ENCODE measurements at places on chromosomes 2 and 18. TPM values are rescaled to one million over a fixed set of nuclear protein-coding genes. Genes with fewer than 3 reads are reported as not detected.

TMEM247 gene
- not detected for total RNA-seq

- H3K27me3 ChIP-seq: no peaks in the 10 kb centered on the region
- H3K36me3 ChIP-seq: no peaks in the 10 kb centered on the region
- H3K4me1 ChIP-seq: no peaks in the 10 kb centered on the region
- H3K27ac ChIP-seq: no peak overlapping the region
- no peak overlapping the region for H3K4me3 ChIP-seq
- no peak for DNase-seq
Observed at GRCh38 chr18:25834061-25834460, 256.4 kb downstream of the SS18 start.

GRCh38 chr2:43139501-43139900 lies 86.9 kb downstream of the ZFP36L2 start:
- H3K27ac ChIP-seq: peak overlapping the region; percentile 83
- DNase-seq: no peak
- no peaks in the 10 kb centered on the region for H3K27me3 ChIP-seq
- H3K36me3 ChIP-seq: peaks cover 19% of the 10 kb centered on the region

- no peak overlapping the region for H3K4me3 ChIP-seq
- peaks cover 7% of the 10 kb centered on the region for H3K4me1 ChIP-seq
- H3K27me3 ChIP-seq: peaks cover 4% of the 10 kb centered on the region
- H3K27ac ChIP-seq: no peak overlapping the region
- peaks cover 26% of the 10 kb centered on the region for H3K36me3 ChIP-seq
Observed at GRCh38 chr2:201171259-201171814, 11.6 kb upstream of the CASP10 start.

- H3K27me3 ChIP-seq: no peaks in the 10 kb centered on the region
- peaks cover 61% of the 10 kb centered on the region for H3K36me3 ChIP-seq
- DNase-seq: no peak
- H3K4me1 ChIP-seq: no peaks in the 10 kb centered on the region
- H3K27ac ChIP-seq: no peak overlapping the region
Observed at GRCh38 chr2:241720099-241720498, 14.3 kb upstream of the D2HGDH start.

ADRA2B gene
- total RNA-seq: 0.21 TPM

DNA sequence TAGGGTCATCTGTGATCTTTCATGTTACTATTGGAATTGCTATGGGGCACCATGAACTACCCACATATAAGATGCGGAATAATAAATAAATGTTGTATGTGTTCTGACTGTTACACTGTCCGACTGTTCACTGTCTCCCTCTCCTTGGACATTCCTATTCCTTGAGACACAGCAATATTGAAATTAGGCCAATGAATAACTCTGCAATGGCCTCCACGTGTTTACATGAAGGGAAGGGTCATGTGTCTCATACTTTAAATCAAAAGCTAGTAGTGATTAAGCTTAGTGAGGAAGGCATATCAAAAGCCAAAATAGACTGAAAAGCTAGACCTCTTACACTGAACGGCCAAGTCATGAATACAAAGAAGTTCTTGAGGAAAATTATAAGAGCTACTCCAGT lies 751.3 kb downstream of the SOCS6 start:
- DNase-seq: no peak
- no peaks in the 10 kb centered on the region for H3K36me3 ChIP-seq
- H3K27me3 ChIP-seq: no peaks in the 10 kb centered on the region

UGT1A8 gene
- total RNA-seq: not detected

- no peak overlapping the region for H3K4me3 ChIP-seq
- no peak for DNase-seq
- peaks cover 23% of the 10 kb centered on the region for H3K4me1 ChIP-seq
- no peaks in the 10 kb centered on the region for H3K27me3 ChIP-seq
Observed at GRCh38 chr2:96769814-96770213, 9.1 kb downstream of the CNNM4 start.

APCDD1 gene
- not detected for total RNA-seq

GRCh38 chr18:58758606-58759005 lies 87.3 kb downstream of the MALT1 start:
- DNase-seq: no peak
- peaks cover 4% of the 10 kb centered on the region for H3K36me3 ChIP-seq
- H3K4me1 ChIP-seq: peaks cover 25% of the 10 kb centered on the region
- no peak overlapping the region for H3K27ac ChIP-seq
- H3K27me3 ChIP-seq: peaks cover 15% of the 10 kb centered on the region

KCNE4 gene
- total RNA-seq: not detected

GRCh38 chr2:205197468-205198139 lies 484.7 kb upstream of the NRP2 start:
- no peaks in the 10 kb centered on the region for H3K27me3 ChIP-seq
- no peaks in the 10 kb centered on the region for H3K36me3 ChIP-seq

DNA sequence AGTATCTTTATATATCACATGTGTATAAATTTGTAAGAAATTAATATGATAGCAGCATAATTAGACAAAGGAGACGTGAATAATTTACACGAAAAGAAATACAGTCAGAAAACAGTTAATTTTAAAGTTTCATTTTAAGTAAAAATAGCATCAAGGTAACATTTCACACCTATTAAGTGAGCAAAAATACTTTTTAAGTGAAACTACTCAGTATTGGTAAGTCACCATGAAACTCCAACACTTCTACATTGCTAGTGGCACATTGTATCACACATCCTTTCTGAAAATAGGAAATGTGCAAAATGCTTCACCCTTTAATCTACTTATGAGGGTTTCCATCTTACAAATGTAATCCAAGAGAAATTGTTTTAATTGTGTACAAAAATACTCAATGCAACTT lies 287.9 kb upstream of the EPAS1 start:
- no peaks in the 10 kb centered on the region for H3K27me3 ChIP-seq
- no peak overlapping the region for H3K27ac ChIP-seq
- no peak for DNase-seq
- peaks cover 25% of the 10 kb centered on the region for H3K4me1 ChIP-seq
- peaks cover 28% of the 10 kb centered on the region for H3K36me3 ChIP-seq

DHRS9 gene
- 3.3 TPM for total RNA-seq

- H3K4me1 ChIP-seq: peaks cover 16% of the 10 kb centered on the region
- no peak overlapping the region for H3K4me3 ChIP-seq
- H3K27ac ChIP-seq: no peak overlapping the region
- no peaks in the 10 kb centered on the region for H3K27me3 ChIP-seq
Observed at GRCh38 chr2:105313877-105314276, 15.7 kb downstream of the TGFBRAP1 start.

IL1RL1 gene
- 10.7 TPM for total RNA-seq

ZSWIM2 gene
- total RNA-seq: not detected

DNA sequence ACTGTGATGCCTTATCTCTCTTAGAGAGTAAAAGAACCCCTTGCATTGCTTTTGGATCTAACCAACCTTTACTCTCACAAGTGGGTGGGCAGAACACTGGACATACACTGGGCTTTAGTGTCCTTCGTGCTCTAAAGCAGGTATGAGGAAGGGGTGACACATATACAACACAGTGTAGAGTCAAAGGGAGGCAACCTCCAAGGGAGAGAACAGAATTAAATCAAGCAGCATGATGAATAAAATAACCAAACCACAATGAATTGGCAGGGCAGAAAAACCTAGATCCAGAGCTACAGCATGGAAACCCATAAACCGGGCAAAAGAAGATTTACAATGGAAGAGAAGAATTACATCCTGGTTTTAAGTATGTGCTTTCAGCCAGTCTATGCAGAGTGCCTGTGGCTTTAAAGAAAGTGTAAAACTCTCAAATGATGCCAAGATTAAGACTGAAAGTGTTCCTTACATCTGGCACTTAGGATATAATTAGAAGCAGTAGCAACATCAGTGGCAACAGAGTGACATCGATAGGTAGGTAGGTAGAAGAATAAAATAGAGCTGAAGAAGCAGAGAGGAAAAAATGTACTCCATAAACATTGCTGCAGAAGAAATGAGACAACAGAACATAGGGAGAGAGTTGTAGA lies 191.7 kb upstream of the ZC3H15 start:
- H3K27me3 ChIP-seq: no peaks in the 10 kb centered on the region
- H3K4me1 ChIP-seq: no peaks in the 10 kb centered on the region
- no peak overlapping the region for H3K27ac ChIP-seq
- H3K4me3 ChIP-seq: no peak overlapping the region

DNA sequence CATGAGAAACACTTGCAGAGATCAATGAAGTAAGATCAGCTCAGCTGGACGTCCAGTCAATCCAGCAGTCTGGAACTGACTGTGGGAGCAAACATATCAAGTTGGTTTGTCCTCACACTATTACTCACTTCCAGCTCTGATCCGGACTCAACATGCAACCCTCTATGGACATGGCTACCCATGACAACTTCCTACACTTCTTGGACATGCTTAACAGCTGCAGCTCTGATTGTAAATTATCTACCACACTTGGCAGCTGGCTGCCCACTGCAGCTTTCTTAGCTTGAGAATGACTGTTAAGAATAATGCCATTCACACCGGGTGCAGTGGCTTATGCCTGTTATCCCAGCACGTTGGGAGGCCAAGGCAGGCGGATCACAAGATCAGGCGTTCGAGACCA lies 429.8 kb downstream of the EPHA4 start:
- no peak overlapping the region for H3K27ac ChIP-seq
- no peak for DNase-seq
- H3K4me1 ChIP-seq: no peaks in the 10 kb centered on the region

DNA sequence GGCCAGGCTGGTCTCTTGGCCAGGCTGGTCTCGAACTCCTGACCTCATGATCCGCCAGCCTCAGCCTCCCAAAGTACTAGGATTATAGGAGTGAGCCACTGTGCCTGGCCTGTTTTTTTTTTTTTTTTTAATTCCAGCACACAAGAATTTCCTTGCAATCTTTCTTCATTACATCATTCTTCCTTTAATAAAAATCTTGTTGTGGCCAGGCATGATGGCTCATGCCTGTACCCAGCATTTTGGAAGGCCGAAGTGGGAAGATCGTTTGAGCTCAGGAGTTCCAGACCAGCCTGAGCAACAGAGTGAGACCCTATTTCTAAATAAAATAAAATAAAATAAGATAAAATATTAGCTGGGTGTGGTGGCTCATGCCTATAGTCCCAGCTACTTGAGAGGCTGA lies 21.4 kb upstream of the PLEKHM3 start:
- H3K27me3 ChIP-seq: peaks cover 21% of the 10 kb centered on the region
- no peak for DNase-seq
- no peak overlapping the region for H3K4me3 ChIP-seq
- H3K4me1 ChIP-seq: no peaks in the 10 kb centered on the region
- no peak overlapping the region for H3K27ac ChIP-seq
- no peaks in the 10 kb centered on the region for H3K36me3 ChIP-seq

- no peaks in the 10 kb centered on the region for H3K4me1 ChIP-seq
- H3K27me3 ChIP-seq: peaks cover 3% of the 10 kb centered on the region
- no peak within 1 kb of the TSS for H3K27ac ChIP-seq
- no peaks in the 10 kb centered on the region for H3K36me3 ChIP-seq
- H3K4me3 ChIP-seq: no peak within 1 kb of the TSS
- DNase-seq: no peak
Observed at GRCh38 chr2:124025171-124025580, at the start of gene CNTNAP5. CNTNAP5 (plus strand) TSS chr2:124025287; CDS start chr2:124025651, 364 bp downstream.

FSIP2 gene
- 0.21 TPM for total RNA-seq

C2orf80 gene
- not detected for total RNA-seq

- no peaks in the 10 kb centered on the region for H3K36me3 ChIP-seq
- no peak for DNase-seq
- H3K27ac ChIP-seq: no peak overlapping the region
- H3K27me3 ChIP-seq: no peaks in the 10 kb centered on the region
- no peak overlapping the region for H3K4me3 ChIP-seq
Observed at GRCh38 chr2:13104723-13105122, 388.0 kb downstream of the TRIB2 start.

FBXO36 gene
- total RNA-seq: 0.66 TPM

- H3K4me3 ChIP-seq: peak overlapping the region; percentile 64
- H3K4me1 ChIP-seq: peaks cover 28% of the 10 kb centered on the region
Observed at GRCh38 chr2:61328707-61329251, 142.1 kb downstream of the USP34 start.

DNA sequence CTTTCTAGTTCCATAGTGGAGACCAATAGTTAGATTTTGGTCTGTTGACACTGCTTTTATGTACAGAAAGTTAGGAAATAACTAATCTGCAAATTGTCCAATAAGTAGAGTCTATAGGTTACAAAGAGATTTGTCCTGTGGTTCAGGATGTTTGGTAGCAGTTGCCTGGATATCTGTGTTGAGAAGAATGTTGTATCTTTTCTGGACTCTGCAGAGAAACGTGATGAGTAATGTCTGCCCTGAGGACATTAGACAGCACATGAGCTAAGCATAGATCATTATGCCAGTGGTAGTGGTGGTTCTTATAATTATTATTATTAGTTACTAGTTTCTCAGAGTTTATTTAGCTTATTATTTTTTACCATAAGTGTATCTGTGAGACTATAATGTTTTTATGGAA lies 65.8 kb downstream of the ANKRD62 start:
- DNase-seq: no peak
- no peaks in the 10 kb centered on the region for H3K36me3 ChIP-seq
- H3K4me3 ChIP-seq: no peak overlapping the region
- peaks cover 39% of the 10 kb centered on the region for H3K27me3 ChIP-seq
- no peak overlapping the region for H3K27ac ChIP-seq
- H3K4me1 ChIP-seq: no peaks in the 10 kb centered on the region

DNA sequence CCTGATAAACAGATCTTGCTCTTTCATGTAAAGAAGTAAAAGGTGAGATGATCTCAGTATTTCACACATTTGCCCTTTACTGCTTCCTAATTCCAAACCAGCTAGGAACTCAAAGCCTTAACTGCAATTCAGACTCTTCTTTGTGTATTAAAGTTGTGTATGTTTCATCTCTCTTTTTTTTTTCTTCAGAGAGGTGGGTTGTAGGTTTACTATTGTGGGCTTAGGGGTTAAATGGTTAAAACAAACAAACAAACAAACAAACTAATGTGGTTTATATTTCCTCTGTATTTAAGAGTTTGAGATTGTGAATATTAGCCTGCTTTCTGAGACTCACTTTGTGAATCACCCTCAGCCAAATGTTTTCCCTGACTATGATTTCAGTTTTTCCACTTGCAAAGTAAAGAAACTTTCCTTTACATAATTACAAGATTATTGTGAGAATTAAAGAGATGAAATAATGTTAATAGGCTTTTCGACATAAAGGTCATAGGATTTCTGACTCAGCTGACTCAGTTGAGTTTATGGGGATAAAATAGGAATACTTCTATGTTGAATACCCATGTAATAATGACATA lies 2.8 kb downstream of the GULP1 start:
- peaks cover 8% of the 10 kb centered on the region for H3K4me1 ChIP-seq
- peaks cover 37% of the 10 kb centered on the region for H3K27me3 ChIP-seq
- DNase-seq: no peak

- no peaks in the 10 kb centered on the region for H3K4me1 ChIP-seq
- H3K27ac ChIP-seq: no peak overlapping the region
- no peaks in the 10 kb centered on the region for H3K27me3 ChIP-seq
- H3K36me3 ChIP-seq: no peaks in the 10 kb centered on the region
Observed at GRCh38 chr2:3488855-3489763, 30.2 kb downstream of the ADI1 start.

RESP18 gene
- not detected for total RNA-seq

MC2R gene
- not detected for total RNA-seq

DNA sequence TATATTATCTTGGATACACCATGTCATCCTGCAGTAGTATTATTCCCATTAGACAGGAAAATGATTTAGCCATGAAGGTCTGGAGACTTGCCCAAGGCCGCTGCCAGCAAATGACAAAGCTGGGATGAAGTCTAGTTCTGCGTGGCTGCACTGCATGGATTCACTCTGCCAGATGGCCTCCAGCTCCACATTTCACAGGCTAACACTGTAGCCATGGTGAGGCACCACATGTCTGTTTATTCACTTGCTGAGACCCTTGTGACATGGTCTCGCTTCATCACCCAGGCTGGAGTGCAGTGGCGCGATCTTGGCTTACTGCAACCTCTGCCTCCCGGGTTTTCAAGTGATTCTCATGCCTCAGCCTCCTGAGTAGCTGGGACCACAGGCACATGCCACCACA lies 31.5 kb upstream of the SCG2 start:
- H3K4me3 ChIP-seq: no peak overlapping the region
- H3K27ac ChIP-seq: no peak overlapping the region
- no peaks in the 10 kb centered on the region for H3K36me3 ChIP-seq

Data from activated T-helper 2 cell treated with anti-CD3 and anti-CD28 coated beads, Interferon-gamma antibody, Interleukin-2, Interleukin-4, amounts not matched to agents 10 μg/mL and 5 μg/mL and 100 μg/mL, durations not matched to agents 14 hours and 24 hours and 36 hours (primary cell).